RKO (cell line): ENCODE measurements at places on chromosomes 2 and 18.

DNA sequence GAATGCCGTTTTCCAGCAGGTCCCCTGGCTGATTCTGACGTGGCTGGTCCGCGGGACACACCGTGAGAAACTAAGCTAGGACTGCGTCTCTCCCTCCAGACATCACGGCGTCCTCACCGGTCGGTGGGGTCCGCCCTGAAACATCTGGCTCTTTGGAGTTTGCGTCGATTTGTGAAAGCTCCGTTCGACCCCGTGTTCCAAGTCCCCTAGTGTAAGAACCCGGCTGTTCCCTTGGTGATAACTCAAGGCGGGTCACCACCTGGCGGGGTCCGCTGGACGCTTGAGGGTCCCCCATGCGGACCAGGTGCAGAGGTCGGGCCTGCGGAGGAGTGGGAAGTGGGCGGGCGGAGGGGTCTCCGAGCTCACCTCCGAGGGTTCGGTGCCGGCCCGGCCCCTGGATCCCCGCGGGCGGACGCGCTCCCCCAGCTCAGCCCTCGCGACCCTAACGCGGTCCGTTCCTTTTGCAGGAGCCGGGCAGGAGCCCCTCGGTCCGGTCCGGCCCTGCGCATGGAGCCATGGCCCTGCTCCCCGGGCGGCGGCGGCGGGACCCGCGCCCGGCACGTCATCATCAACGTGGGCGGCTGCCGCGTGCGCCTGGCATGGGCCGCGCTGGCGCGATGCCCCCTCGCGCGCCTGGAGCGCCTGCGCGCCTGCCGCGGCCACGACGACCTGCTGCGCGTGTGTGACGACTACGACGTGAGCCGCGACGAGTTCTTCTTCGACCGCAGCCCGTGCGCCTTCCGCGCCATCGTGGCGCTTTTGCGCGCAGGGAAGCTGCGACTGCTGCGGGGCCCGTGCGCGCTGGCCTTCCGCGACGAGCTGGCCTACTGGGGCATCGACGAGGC, 65.6 kb downstream of the KCNG2 start:
- no peak for DNase-seq

GRCh38 chr2:165277295-165277694, 38.1 kb downstream of the SCN2A start:
- DNase-seq: no peak

DNA sequence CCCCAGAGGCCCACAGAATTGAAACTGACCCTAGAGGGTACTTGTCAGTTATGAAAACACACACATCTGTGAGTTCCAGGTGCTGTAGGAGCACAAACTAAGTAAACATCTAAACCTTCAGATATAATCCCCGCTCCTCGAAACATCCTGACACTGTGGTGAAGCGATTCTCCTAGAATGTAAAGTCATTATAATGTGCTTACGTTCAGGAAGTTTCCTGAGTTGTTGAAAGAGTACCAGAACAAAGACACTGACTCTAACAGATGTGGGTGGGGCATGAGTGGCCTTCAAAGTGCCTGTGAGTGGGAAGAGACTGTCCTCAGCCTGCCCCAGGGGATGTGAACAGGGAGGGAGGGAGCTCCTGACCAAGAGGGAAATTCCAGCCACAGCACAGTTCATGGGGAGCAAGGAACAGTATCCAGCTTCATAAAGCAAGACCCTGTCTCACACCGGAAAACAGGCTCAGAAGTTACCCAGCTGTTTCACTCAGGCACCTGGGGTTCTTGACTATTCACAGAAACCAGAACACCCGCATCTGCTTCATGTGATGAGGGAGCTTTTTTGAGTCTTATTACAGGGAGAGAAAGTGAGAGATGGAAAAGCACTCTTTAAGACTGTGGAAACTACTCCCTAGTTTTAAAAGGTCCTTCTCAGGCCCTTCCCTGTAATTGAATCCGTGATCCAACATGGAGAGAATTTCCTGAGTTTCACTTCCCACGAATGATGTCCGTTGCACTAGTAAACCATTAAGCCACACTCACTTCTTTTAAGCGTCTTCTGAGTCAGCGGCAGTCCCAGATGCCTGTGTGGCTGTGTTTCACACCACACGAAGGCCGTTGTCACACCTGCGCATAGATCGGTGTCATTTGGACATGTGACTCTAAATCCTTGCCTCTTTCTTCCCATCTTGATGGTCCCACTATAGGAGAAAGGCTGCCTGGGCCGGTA, 88.6 kb upstream of the EML6 start:
- DNase-seq: no peak

DNA sequence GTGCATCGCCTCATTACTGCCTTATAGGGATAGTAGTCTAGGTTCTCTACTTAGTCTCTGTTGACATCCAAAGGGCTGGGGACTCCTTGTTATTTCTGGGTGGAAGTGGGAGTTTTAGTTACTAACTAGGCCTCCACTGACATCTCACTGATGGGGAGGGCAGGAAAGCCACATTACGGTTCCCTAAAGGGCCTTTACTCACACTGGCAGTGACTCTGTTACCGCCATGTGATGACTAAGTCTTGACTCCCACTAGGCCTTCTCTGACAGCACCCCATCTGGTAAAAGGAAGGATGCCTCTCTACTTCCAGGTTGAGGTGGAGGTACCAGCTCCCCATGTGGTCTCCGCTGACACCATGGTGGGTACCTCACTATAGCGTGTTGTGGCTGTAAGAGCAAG, 14.0 kb upstream of the BCL2L11 start:
- DNase-seq: peak; percentile 66

- DNase-seq: no peak
Measured at GRCh38 chr2:207184768-207185167, 19.0 kb upstream of the KLF7 start.

DNA sequence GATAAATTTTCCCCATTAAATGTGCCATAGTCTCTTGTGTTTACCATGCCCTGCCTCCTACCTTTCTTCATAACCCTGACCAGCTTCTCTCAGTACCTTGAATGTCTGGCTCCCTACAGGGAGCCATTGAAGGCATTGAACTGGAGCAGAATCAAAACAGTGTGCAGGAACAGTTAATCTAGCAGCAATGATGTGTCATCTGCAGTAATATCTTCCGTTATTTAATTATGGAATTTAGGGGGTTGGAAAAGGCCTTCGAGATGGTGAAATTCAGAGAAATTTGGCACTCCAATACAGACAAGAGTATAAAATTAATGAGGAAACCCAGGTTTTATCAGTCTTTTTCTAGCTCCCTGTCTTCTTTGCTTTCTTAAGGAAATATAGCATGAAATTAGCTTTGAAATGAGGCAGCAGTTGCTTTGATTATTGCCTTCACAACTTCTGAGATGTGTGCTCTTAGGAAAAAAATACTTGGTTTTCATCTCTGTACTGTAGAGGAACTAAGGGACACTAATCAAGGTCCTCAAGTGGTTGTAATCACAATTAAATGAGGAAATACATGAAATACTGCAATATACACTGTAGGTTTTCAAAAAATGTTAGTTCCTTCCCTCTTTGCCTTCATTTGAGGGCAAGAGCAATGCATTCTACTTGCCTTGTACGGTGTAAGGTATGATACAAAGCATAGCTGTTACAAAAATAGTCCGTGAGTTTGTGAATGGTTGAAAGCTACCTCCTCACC, 369.1 kb downstream of the SETBP1 start:
- DNase-seq: no peak

DNA sequence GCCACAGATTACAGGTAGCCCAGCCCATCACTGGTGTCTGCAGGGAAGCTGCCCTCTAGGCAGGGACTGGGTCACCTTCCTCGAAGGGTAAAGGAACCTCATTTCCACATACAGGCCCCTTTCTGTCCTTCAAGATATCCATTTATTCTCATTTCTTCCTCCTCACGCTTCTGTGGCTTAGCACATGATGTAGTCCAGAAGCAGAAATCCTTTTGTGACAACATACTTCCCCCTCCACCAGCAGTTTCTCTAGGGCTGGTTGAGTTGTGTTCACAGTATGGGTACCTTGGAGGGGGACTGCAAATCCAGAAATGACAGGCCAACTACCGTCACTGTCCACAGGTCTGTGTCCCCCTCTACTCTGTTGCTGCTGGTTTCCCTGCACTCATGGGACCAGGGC, 364.9 kb downstream of the ANAPC1 start:
- no peak for DNase-seq

DNA sequence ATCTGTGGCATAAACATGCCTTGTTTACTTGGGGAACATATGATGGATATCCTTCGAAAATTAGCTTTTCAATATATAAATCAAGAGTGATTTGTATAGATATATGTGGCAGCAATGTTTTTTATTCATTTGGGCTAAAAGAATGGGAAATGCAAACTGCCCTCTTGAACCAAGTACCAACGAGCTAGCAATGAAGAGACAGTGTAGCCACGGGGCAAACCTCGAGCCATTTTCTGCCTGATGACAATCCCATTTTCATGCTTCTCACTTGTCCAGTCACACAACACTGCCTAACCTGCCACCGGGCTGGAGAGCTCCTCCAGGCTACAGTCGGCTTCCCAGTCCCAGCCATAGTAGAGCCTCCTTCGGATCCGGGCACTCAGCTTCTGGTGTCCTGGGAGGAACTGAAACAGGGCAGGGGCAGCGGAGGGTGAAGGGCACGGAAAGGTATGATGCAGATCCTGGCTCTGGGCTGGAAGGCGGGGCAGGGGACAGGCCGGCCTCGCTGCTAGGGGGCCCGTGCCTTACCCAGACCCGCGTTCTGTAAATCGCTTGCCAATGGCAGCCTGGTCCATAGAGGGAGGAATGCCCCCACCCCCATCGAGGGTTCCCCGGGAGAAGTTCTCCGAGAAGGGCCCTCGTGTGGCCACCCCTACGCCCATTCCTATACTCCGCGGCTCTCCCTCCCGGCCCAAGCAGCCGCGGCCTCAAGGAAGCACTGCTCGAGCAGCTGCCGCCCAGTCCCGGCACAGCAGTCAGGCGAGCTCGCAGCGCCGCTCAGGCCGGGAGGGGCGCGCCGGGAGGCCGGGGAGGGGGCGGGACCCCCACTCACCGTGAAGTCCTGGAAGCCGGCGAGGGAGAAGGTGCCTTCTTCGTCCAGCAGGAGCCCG, 552 bp downstream of the CNPPD1 start:
- peak; percentile 50 for DNase-seq

DNA sequence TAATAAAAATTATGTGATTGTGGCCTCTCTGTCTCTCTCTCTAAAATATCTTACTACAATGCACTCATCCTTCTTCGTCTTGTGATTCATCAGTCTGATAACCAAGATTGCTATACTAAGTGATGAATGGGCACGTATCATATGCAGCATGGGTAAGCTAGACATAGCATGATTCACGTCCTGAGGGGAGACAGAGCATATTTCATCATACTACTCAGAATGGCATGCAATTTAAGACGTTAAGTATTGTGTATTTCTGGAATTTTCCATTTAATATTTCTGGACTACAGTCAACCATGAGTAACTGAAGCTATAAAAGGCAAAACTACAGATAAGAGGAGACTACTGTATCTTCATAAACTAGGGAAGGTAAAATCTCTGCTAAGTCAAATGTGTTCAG, 97.0 kb upstream of the CD226 start:
- peak; percentile 98 for DNase-seq

GRCh38 chr2:62369541-62370202, 136.3 kb downstream of the TMEM17 start:
- DNase-seq: no peak

DNA sequence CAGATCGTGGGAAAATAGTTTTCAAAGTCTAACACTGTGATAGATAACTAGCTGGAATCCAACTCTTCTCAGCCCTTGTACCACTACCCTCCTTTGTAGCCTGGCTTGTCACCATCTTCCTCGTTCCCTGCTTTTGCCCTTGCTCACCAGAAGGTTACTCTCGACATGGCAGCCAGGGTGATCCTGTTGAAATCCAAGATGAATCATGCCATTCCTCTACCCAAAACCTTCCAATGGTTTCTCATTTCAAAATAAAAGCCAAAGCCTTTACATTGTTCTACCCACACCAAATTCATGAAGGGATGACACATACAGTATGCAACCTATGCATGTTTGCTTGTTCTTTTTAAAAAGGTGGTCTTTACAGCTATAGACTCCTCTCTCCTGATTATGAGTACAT, 45.7 kb downstream of the STAT4 start:
- DNase-seq: peak; percentile 46

DNA sequence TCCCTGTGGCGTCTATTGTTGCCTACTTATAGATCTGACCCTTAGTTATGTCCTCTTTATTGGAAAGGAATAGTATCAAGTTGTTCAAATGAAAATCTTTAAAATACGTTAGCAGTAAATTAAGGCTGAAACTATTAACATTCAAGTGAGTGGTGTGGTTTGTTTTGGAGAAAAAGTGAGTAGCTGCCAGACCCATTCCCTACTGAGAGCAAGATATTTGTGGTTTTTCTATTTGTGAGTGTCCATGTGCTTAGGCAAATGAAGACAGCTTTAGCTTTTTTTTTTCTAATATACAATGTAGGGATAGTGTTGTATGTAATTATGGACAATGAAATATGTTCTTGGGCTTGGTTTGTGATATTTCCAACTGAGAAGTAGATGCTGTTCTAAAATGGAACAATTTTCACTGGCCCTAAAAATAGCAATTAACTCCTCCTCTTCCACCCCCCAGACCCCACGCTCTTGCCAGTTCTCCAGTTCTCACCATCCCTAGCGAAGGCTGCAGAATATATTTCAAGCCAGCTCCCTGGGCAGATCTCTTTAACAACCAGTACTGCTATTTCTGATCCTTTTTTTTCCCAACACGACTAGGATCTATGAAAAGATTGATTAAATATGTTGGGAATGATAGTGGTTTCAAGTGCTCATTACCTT, 83.1 kb downstream of the CCDC85A start:
- no peak for DNase-seq

GRCh38 chr2:1791685-1792435, 47.5 kb upstream of the PXDN start:
- DNase-seq: no peak

DNA sequence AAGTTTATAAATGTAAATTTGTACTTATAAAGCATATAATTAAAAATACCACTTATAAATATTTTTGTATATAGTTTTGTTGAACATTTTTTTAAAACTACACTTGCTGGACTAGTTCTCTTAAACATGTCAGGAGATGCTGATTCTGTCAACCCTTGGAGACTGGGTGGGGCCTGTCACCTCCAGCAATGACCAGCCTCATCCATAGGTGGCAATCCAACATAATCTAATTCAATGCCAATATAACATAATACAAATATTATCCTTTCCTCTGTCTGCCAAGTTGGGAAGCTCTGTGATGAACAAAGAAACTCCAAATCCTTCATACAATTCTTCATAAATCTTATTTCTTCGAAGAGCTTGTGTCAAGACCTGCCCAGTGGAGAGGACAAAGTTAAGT, 140.4 kb downstream of the RBMS1 start:
- peak; percentile 16 for DNase-seq

- DNase-seq: no peak
Measured at GRCh38 chr2:54599914-54600313, 123.5 kb upstream of the EML6 start.

- no peak for DNase-seq
Measured at GRCh38 chr2:217954971-217955740, 47.6 kb downstream of the TNS1 start.

- DNase-seq: peak; percentile 81
Measured at GRCh38 chr18:58321986-58322385, 278.0 kb downstream of the NEDD4L start.
